Skin of body (tissue), 3 donors: ENCODE measurements at places on chromosomes 3 and 15. TPM values are rescaled to one million over a fixed set of nuclear protein-coding genes. Genes with fewer than 3 reads are reported as not detected.

COL6A6 gene
- 38.9 TPM for total RNA-seq

KCNH8 gene
- 2.0 TPM for total RNA-seq

RHOV gene
- total RNA-seq = 19.4 TPM

SNTN gene
- total RNA-seq = not detected

BUB1B gene
- 17.6 TPM for total RNA-seq

TMCO5A gene
- total RNA-seq = not detected

HEG1 gene
- total RNA-seq = 22.0 TPM

LMAN1L gene
- total RNA-seq = 0.20 TPM

MYH15 gene
- 0.49 TPM for total RNA-seq
